Prostate gland (tissue), 2 donors: ENCODE measurements at places on chromosomes 1 and 21.
A peak's percentile ranks its signal among the peaks of the same experiment; 100 is the strongest.

DNA sequence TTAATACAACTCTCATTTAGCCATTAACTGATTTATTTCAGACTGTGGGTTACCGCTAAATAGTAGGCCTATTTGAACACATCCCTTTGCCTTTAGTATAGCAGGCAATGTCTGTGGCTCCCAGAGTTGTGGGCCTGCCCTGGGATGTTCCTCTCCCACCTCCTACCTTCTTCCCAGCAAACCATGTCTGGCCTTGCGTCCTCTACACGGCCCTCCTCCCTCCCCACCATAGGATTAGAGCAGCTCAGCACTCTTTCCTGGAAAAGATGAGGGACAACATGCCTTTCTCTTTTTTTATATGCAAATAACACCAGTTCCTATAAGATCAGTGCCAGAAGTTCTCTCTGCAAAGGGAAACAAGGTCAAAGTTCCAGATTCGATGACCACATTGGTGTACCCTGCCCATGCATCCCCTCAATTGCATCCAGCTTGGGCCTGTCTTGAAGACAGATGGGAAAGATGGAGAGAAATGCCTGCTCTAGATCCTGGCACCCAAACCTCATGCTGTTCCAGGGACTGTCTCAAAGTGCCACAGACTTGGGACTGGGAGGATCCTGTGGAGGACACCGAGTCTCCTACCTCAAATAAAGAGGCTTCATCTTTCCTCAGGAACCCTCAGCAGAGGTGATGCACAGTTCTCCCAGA lies 57.2 kb downstream of the CD46 start:
- no peak for DNase-seq

DNA sequence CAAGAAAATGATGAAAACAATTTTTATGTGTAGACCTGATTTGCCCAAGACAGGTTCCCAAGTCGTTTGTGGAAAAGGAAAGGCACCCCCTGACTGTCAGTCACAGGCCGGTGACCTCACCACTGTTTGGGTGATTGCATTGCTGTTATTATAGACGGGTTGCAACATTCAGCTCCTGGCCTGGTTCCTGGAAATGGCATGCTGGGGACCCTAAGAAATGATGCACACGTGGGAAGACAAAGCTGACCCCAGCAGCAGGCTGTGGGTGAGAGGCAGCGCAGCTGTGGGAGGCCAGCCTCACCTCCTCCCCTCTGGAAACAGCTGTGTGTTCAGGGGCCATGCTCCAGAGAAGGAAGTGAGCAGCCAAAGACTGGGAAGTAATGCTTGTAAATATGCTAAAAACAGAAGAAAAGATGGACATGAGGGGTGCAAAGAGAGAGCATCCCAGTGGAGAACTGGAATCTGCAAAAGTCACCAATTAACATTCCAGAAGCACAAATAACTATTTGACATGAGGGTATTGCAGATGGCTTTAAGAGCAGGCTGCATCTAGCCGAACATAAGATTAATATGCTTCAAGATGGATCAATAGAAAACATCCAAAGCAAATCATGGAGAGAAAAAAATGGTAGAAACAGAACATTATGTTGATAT lies 23.4 kb upstream of the ABCG1 start:
- DNase-seq = no peak

GRCh38 chr1:7572654-7573152 lies 198.4 kb upstream of the VAMP3 start:
- peak; percentile 24 for DNase-seq

GRCh38 chr21:43273708-43274021 lies 104.9 kb downstream of the CRYAA start:
- DNase-seq = no peak

DNA sequence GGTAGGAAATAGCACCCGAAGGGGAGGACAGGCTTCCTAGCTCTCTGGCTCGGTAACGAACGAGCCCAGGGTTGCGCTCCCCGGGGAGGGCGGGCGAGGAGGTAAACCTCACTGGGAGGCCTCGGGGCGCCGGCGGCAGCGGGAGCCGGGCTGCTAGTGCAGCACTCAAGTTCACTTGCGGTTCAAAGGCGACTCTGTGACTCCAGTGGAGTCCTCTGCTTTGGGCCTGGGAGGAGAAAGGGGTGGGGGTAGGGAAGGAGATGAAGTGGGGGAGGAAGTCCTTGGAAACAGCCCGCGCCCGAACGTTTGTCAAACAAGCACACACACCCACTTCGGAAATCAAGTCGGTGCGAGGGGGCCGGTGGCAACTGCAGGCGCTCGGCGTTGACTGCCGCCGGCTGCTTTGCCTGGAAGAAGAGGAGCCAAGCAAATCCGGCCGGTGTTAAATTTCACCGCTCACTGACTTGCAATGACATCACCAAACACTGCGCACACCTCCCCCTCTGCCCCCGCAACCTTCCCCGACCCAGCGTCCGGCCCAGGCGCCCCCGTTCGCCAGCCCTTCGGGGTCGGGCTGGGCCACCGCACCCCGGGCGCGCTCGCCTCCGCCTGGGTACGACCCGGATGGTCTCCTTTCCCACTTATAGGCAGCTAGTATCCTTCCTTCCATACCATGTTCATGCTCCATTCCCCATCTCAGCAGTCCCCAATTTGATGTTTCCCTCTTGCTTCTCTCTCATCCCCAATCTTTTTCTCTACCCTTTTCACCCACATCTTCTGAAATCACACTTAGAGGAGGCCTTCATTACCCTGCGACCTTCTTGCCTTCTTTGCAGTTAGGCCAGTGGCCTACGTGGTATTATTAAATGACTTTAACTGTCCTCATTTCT lies at the start of gene COL24A1:
Gene COL24A1 (minus strand): TSS at position 207 of the 890 bp plus-strand sequence. CDS start 376 bp downstream, outside the sequence.
- peak; percentile 29 for DNase-seq

DNA sequence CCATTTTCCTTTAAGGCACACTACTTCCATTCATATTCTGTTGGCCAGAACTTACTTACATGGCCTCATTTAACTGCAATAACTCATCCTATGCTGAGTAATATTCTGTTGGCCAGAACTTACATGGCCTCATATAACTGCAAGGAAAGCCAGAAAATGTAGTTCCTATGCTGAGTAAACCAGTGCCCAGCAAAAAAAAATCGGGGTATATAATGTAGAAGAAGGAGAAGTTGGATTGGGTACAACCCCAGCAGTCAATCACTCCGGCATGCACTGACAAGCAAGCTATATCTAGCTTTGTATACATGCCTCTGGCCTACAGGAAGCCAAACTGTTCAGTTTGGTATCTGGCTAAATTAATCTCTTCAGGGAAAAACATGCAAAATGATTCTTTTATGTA lies 39.4 kb upstream of the PPIH start:
- no peak for DNase-seq

- no peak for DNase-seq
These were observed 10.2 kb upstream of the OBSCN start for GRCh38 chr1:228197555-228198147.

DNA sequence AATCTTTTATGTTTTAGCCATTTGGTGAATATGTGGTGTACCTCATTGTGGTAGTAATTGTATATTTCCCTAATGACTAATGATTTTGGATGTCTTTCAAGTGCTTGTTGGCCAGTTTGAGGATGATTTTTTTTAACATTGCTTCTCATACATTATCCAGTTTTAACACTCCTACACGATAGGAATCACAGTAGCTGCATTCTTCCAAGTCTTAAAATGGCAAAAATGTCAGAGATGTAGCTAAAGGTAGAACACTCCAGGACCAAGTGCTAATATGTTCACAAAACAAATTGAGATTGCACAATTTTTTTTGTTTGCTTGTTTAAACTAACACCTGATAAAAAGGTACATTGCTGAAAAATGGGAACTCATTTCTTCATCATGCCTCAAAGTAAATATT lies 11.7 kb downstream of the USP25 start:
- no peak for DNase-seq

DNA sequence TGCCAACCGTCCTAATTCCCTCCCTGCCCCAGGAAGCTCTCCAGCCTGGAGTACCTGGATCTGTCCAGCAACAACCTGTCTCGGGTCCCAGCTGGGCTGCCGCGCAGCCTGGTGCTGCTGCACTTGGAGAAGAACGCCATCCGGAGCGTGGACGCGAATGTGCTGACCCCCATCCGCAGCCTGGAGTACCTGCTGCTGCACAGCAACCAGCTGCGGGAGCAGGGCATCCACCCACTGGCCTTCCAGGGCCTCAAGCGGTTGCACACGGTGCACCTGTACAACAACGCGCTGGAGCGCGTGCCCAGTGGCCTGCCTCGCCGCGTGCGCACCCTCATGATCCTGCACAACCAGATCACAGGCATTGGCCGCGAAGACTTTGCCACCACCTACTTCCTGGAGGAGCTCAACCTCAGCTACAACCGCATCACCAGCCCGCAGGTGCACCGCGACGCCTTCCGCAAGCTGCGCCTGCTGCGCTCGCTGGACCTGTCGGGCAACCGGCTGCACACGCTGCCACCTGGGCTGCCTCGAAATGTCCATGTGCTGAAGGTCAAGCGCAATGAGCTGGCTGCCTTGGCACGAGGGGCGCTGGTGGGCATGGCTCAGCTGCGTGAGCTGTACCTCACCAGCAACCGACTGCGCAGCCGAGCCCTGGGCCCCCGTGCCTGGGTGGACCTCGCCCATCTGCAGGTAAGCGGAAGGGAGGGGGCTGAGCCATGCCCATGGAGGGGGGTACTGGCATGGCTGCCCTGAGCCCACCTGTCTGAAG lies 16.5 kb downstream of the PODN start:
- DNase-seq = no peak

- DNase-seq = no peak
These were observed 387.4 kb upstream of the PTBP2 start for GRCh38 chr1:96334236-96334557.

DNA sequence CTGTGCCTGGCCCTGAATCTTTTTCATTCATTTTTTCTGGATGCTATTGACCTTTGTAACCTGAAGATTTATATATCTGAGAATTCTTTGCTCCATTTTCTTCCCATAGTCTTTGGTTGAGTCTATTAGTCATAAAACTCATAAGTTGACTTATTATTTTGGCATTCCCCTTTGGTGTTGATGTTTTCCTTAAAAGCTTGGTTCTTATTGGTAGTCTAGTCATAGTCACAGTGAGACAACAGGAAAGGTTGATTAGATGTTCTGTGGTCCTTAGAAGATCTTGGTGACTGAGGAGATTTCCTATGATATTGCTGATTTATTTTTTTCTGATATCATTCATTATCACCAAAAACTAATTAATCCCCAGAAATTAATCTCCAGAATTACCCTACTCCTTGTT lies 86.2 kb downstream of the PTPRC start:
- no peak for DNase-seq

DNA sequence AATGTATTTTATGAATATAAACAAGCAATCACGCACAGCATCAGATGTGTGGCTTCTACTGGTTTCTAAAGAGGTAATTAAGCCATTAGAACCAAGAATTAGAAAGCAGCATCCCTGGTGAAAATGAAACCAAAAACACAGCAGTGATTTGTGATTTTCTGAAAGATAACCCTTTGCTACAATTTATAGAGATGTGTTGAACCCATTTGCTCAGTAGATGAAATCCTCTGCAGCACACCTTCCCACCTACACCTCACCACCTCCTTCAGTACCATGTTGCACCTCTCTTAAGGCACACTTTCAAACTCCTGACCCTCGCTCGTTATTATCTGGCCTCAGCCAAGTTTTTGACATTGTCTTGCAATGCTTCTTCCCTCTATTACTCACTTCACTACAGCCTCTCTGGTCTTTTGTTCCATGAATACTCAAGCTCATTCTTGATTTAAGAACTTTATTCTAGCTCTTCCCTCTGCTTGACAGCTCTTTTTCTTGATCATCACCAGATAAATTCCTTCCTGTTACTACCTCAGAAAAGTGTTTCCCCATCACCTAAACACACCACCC lies 38.6 kb downstream of the NSL1 start:
- no peak for DNase-seq

- DNase-seq = no peak
These were observed 124.6 kb downstream of the NRDC start for GRCh38 chr1:51753969-51754368.

GRCh38 chr21:33655588-33656221 lies 13.4 kb downstream of the ITSN1 start:
- DNase-seq = no peak

- no peak for DNase-seq
These were observed 35.8 kb downstream of the UBASH3A start for GRCh38 chr21:42439284-42440186.

DNA sequence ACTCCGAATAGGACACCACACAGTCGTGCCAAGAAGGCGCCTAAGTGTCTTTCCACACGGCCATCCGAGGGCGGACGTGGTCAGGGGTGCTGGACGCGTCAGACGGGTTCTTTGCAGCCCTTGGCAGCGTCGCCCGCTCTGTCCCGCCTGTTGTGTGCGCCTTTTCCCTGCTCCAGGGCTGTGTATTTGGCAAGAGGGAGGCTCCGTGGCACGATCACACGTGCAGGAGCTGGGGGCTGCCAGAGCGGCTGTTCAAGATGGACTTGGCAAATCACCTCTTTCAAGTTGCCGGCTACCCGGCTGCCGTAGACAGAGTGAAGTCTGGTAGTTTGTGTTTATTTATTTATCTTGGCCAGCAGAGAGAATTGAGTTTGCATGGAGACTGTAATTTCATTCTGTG lies 31.9 kb downstream of the PRKCZ start:
- peak; percentile 59 for DNase-seq

GRCh38 chr1:2290171-2290578 lies 62.1 kb downstream of the SKI start:
- no peak for DNase-seq

DNA sequence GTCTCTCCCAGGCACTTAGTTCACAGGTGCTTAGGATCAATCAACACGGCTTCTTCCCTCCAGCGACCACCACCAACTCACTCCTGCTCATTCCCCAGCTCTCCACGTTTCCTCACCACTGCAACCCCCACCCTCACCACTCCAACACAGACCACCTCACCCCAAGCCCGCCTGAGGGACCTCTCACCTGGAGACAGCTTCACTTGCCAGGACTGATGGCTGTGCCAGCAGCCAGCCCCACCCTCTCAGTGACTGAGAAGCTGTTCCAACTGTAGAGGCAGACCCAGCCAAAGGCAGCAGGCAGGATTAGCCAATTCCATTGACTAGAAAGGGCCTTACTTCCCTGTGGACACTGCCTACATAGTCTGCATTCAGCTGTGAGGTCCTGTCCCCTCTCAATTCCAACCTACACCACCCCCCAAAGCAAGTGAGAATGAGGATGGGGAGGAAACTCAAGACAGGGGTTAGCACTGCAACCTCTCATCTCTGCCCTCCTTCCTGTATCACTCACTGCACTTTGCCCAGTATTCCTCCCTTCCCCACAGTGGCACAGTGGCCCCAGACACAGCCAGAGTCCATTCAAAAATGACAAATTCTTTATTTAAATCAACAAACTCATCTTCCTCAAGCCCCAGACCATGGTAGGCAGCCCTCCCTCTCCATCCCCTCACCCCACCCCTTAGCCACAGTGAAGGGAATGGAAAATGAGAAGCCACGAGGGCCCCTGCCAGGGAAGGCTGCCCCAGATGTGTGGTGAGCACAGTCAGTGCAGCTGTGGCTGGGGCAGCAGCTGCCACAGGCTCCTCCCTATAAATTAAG lies 7.6 kb downstream of the TAGLN2 start:
- DNase-seq = no peak

- no peak for DNase-seq
These were observed 153.5 kb downstream of the LRRC40 start for GRCh38 chr1:70051926-70052325.
